ENCODE measurements at places on chromosomes 5 and 9.

DNA sequence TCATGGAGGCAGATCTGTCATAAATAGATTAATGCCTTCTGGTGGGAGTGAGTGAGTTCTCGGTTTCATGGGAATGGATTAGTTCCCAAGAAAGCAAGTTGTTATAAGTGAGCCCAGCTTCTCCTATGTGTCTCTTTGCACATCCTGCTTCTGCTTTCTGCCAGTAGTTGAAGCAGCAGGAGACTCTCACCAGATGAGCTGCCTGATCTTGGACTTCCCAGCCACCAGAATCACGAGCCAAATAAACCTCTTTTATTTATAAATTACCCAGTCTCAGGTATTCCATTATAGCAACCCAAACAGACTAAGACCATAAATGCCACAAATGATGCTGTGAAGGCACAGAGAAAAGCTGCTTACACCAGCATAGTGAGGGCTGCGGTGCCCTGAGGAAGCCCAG, 28.9 kb downstream of the BHMT start:
- DNase-seq, result no peak

DNA sequence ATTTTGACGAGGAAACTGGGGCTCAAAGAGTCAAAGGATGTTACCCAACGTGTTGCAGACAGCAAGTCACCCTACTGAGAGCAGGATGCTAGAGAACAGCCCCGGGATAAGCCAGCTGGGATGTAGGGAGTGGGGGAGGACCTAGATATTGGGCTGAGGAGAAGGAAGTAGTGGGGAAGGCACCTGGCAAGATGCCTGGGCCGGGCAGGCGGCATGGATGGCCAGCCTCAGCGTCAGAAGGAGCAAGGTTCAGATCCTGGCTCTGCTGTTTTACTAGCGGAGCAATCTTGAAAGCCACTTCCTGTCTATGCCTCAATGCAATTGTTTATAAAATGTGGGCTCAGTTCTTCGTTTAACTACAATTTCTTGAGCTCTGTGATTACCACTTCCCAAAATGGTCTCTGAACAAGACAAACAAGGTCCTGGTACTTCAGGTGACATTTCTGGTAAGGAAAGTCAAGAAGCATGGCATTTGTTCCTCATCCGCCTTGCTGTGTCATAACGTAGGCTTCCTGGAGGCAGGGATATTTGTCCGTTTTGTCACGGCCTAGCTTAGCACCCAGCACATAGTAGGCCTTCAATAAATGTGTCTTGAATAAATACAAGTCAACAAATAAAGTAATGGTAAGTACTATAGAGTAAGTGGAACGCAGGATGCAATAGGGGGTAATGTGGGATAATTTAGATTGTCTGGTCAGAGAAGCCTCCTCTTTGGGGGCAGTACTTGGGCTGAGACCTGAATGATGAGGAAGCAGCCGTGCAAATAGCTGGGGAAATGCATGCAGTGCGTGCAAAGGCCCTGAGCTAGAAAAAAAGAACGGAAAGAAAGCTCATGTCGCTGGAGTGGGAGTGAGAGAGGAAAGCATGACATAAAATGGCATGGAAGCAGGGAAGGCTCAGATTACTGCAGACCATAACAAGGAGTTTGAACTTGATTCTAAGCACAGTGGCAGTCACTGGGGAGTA, 70.5 kb downstream of the SMIM23 start:
- peak; percentile 54 for DNase-seq

GRCh38 chr9:15144622-15145061, 162.4 kb downstream of the TTC39B start:
- peak; percentile 21 for DNase-seq

- DNase-seq, result no peak
These were observed 7.8 kb downstream of the MRPS2 start for GRCh38 chr9:135508211-135508820.

DNA sequence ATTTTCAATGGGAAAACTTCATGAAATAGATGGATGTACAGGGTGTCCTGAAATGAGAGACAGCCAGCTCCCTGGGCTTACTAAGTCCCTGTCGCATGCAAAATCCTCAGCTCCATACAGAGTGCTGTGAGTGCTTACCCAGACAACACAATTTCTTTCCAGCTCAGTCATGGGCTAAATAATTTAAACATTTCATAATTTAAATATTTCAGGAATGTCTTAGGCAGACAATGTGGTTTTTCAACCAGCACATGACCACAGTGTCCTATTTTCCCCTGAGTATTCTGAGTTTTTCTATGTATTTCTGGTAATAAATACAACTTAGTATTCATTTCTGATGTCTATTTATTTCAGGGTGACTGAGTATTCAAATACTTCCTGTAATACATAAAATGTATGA, 188.5 kb upstream of the SNX2 start:
- peak; percentile 72 for DNase-seq

DNA sequence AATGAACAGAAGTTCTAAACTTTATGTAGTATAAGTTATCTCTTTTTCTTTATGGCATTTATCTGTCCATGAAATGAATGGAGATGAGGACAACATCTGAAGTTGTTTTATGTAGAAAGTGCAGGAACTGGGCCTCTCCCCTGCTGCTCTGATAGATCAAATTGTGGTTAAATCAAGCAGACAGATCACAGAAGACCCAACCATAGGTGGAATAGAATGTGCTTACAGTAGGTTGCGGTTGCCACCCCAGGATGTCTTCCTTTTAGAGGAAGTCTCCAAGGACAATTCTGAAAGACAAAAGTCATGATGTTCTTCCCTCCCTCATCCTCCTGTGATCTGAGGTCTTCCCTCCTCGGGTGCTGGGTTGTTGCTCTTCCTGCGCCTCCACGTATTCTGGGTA, 12.9 kb downstream of the RASGRF2 start:
- DNase-seq, result no peak

- peak; percentile 18 for DNase-seq
These were observed 10.6 kb downstream of the GRIN3A start for GRCh38 chr9:101727612-101728524.

DNA sequence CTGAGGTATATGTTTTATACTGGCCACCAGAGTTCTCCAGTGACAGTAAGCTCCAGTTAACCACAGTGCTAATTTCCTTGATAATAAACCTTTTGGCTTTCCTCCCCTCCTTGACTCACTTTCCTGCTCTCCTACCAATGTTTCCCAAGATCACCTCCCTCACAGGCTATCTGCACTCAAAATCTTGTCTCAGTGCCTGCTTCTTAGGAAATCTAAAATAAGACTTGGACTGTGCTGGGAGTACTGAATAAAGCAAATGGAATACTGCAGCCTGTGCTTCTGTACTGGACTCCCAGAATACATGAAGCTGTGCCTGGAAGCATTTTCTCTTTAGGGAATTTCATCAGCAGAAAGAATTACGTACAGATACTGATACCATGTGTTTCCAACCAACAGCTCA, 1.7 kb upstream of the DCP2 start:
- DNase-seq, result no peak

DNA sequence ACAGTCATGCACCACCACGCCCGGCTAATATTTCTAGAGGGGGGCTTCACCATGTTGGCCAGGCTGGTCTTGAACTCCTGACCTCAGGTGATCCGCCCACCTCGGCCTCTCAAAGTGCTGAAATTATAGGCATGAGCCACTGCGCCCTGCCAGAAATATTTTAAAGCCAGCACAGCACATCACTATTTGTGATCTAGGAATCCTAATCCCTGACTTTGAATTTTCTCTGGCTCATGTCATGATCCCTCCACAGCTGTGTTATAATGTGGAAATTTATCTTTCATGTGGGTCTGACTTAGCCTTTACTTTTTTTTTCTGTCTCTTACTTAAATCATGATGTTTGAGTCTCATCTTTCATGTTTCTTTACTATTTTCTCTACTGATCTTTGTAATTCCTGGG, 18.7 kb upstream of the ITGA1 start:
- peak; percentile 50 for DNase-seq

- peak; percentile 8 for DNase-seq
These were observed 120.1 kb upstream of the LPCAT1 start for GRCh38 chr5:1643651-1644392.

GRCh38 chr5:120610145-120610544, 146.0 kb downstream of the PRR16 start:
- DNase-seq, result no peak

DNA sequence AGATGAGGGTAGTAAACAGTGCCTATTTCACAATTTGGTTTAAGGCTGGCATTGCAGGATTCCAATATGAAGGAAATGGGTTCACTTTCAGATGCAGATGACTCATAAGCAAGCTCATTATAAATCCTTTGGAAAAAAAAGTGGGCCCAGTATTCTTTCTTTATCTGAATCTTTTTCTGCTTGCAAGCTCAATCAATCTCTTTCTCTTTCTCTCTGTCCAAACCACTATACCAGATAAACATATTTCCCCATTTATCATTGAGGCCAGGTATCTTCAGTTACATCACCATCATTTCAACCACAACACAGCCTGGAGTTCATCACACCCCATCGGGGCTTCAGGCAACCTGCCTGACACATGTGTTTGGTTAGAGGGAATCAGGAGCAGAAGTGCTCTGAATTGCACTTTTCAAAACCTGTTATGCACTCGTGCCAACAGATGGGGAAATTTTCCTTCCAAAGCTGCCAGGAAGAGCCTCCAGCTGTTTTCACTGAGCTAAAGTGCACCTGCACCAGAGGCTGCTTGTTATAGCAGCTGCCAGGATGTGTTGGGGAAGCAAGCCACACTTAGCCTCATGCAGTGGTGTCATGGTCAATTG, 30.0 kb upstream of the MAMDC2 start:
- DNase-seq, result peak; percentile 38

DNA sequence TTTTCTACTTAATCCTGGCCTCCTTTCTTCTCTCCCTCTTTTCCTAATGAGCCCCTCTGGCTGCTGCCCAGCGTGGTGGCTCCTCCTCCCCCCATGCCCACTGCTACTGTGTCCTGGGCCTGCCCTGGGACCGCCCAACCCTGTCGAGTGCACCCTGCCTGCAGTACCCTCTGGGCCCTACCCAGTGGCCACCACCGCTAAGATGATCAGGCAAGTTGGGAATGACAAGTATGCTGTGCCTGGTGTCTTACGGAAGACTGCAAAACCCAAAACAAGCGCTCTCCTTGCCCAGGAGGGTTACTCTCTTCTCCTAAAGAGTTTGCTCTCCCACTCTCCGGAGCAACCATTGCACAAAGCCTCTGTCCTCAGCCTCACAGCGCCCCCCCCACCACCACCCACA, 273.7 kb downstream of the SYK start:
- DNase-seq, result no peak

DNA sequence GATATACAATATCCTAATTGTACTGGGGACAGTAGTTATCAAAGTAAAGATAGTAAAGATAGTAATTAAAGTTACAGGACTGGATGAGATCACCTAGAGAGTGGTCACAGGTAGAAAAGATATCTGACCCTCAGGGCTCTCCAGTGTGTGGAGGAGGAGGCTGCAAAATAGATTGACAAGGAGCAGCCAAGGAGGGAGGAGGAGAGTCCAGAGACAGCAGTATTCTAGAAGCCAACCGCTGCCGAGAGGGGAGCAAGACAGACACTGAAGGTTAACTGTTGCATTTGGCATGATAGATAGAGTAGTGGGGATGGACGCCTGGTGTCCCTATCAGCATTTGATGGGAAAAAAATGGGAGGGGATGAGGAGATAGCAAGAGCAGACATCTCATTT, 17.0 kb upstream of the F2RL1 start:
- no peak for DNase-seq

DNA sequence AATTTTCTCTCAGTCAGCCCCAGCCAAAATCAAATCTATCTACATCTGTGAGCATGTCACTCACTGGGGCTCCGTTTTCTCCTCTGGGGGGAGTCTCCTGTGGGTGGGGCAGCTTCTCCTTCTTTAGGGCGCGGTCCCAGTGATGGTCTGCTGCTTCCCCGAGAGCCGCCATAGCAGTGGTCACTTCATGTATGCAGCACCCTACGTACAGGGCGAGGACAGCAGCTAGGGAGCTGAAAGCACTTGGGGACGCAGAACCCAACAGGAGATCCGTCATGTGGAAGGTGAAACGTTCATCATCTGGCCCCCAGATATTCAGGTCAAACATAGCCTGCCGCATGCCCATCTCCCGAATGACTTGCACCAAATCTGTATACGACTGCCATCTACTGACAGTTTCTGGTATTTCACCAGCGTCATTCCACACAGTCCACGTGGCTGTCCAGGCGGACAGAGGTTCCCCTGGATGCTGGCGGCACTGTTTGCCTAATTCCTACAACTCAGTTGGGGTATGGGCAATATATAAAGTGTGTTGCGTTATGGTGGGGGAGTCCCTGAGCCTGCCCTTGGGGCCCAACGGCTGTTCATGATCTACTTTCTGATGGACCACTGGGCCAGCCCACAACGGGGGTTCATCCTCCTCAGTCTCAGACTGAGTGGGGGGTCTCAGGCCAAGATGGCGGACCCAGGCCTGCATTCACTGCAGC, 795.0 kb downstream of the EFNA5 start:
- DNase-seq, result peak; percentile 38

GRCh38 chr5:162512935-162513565, 445.5 kb downstream of the GABRG2 start:
- no peak for DNase-seq

GRCh38 chr5:83000428-83000827, 76.8 kb downstream of the TMEM167A start:
- DNase-seq, result no peak

- no peak for DNase-seq
These were observed 26.0 kb upstream of the GNE start for GRCh38 chr9:36284226-36284625.

Data from iris pigment epithelial cell (primary cell).